ENCODE measurements at places on chromosomes 4 and X.

GRCh38 chr4:3066836-3067400 lies 7.4 kb downstream of the HTT-AS start:
- DNase-seq = no peak
- no peak overlapping the region for H3K27ac ChIP-seq
- H3K36me3 ChIP-seq = no peaks in the 10 kb centered on the region
- no peaks in the 10 kb centered on the region for H3K27me3 ChIP-seq

DNA sequence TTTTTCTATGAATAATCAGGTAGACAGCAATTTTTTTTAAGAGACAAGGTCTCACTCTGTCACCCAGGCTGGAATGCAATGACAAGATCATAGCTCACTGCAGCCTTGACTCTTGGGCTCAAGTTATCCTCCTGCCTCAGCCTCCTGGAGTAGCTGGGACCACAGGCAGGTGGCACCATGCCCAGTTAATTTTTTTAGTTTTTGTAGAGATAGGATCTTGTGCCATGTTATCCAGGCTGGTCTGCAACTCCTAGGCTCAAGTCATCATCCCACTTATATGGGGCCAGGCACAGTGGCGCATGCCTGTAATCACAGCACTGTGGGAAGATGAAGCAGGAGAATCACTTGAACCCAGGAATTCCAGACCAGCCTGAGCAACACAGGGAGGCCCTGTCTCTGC lies 26.8 kb downstream of the AFAP1 start:
- peaks cover 20% of the 10 kb centered on the region for H3K4me1 ChIP-seq
- H3K27me3 ChIP-seq = no peaks in the 10 kb centered on the region
- no peak overlapping the region for H3K27ac ChIP-seq
- H3K4me3 ChIP-seq = no peak overlapping the region
- no peaks in the 10 kb centered on the region for H3K36me3 ChIP-seq

- H3K27ac ChIP-seq = no peak overlapping the region
- H3K4me3 ChIP-seq = no peak overlapping the region
- DNase-seq = no peak
- H3K36me3 ChIP-seq = no peaks in the 10 kb centered on the region
- H3K4me1 ChIP-seq = no peaks in the 10 kb centered on the region
- H3K27me3 ChIP-seq = no peaks in the 10 kb centered on the region
Measured at GRCh38 chr4:15794905-15795304, 16.8 kb downstream of the CD38 start.

DNA sequence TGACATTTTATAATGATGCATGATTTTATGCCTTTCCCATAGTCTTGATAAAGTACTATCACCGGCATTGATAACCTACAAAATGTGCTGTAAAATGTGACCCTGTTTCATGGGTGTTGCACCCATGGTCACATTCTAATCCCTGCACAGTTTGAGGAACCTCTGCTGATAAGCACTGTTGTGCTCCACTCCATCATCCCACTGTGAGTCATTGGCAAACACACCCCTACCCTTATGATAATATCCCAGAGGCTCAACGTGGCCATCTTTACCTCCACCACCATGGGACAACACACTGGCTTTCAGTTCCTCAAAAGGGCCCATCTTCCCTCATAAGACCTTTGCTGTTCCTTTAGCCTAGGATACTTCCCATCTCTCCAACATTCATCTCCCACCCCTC lies 32.0 kb upstream of the SGMS2 start:
- peak; percentile 5 for DNase-seq
- no peak overlapping the region for H3K27ac ChIP-seq
- H3K4me3 ChIP-seq = no peak overlapping the region
- no peaks in the 10 kb centered on the region for H3K4me1 ChIP-seq

- no peak overlapping the region for H3K27ac ChIP-seq
- no peak overlapping the region for H3K4me3 ChIP-seq
- H3K27me3 ChIP-seq = no peaks in the 10 kb centered on the region
- no peaks in the 10 kb centered on the region for H3K4me1 ChIP-seq
- H3K36me3 ChIP-seq = peaks cover 5% of the 10 kb centered on the region
Measured at GRCh38 chrX:7047951-7048350, 99.6 kb upstream of the STS start.

GRCh38 chr4:2087170-2087569 lies 28.0 kb downstream of the NAT8L start:
- H3K4me3 ChIP-seq = no peak overlapping the region
- no peaks in the 10 kb centered on the region for H3K27me3 ChIP-seq
- no peaks in the 10 kb centered on the region for H3K4me1 ChIP-seq
- DNase-seq = peak; percentile 66
- no peak overlapping the region for H3K27ac ChIP-seq

- no peaks in the 10 kb centered on the region for H3K36me3 ChIP-seq
- no peak overlapping the region for H3K27ac ChIP-seq
- H3K4me1 ChIP-seq = no peaks in the 10 kb centered on the region
- no peak overlapping the region for H3K4me3 ChIP-seq
- H3K27me3 ChIP-seq = no peaks in the 10 kb centered on the region
Measured at GRCh38 chrX:99271641-99272040, 1138.4 kb downstream of the PCDH19 start.

DNA sequence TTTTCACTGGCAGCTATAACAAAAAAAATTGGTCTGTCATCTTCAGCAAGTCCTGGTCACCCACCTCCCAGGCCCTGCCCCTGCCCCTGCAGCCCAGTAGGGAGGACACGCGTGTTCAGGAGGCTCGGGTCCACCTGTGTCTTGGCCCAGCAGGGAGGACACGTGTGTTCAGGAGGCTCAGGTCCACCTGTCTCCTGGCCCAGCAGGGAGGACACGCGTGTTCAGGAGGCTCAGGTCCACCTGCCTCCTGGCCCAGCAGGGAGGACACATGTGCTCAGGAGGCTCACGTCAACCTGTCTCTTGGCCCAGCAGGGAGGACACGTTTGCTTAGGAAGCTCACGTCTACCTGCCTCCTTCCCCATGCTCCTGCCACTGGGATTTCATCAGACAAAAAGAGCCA lies 44.9 kb downstream of the HTT-AS start:
- H3K27ac ChIP-seq = no peak overlapping the region
- H3K36me3 ChIP-seq = no peaks in the 10 kb centered on the region
- no peaks in the 10 kb centered on the region for H3K27me3 ChIP-seq
- no peak overlapping the region for H3K4me3 ChIP-seq

DNA sequence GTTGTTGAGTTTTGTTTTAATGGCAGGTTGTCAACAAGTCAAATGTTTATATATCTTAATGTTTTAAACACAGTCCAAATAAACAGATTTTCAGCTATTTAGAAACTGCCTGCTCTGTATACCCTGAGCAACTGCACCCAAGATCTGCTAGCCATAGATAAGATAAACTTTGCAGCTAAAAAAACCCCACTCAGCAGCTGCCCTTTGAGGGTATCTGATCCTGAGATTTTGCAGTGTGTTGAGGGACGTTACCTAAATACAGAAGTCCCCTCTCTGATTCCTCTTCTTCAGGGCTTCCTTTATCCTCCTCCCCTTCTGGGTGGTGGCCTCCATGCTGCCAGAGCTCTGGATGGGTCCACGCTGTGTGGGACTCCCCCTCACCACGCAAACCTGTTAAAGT lies 11.0 kb upstream of the FGG start:
- no peaks in the 10 kb centered on the region for H3K27me3 ChIP-seq
- peaks cover 8% of the 10 kb centered on the region for H3K4me1 ChIP-seq
- no peak overlapping the region for H3K4me3 ChIP-seq

- H3K4me3 ChIP-seq = no peak overlapping the region
- DNase-seq = no peak
- H3K27me3 ChIP-seq = no peaks in the 10 kb centered on the region
- no peak overlapping the region for H3K27ac ChIP-seq
- peaks cover 3% of the 10 kb centered on the region for H3K4me1 ChIP-seq
Measured at GRCh38 chr4:176300565-176300964, 19.2 kb upstream of the SPCS3 start.

- peaks cover 14% of the 10 kb centered on the region for H3K4me1 ChIP-seq
- H3K27ac ChIP-seq = peak overlapping the region; percentile 85
- no peak overlapping the region for H3K4me3 ChIP-seq
- H3K36me3 ChIP-seq = no peaks in the 10 kb centered on the region
- no peaks in the 10 kb centered on the region for H3K27me3 ChIP-seq
Measured at GRCh38 chr4:118398226-118399090, 45.7 kb upstream of the PRSS12 start.

DNA sequence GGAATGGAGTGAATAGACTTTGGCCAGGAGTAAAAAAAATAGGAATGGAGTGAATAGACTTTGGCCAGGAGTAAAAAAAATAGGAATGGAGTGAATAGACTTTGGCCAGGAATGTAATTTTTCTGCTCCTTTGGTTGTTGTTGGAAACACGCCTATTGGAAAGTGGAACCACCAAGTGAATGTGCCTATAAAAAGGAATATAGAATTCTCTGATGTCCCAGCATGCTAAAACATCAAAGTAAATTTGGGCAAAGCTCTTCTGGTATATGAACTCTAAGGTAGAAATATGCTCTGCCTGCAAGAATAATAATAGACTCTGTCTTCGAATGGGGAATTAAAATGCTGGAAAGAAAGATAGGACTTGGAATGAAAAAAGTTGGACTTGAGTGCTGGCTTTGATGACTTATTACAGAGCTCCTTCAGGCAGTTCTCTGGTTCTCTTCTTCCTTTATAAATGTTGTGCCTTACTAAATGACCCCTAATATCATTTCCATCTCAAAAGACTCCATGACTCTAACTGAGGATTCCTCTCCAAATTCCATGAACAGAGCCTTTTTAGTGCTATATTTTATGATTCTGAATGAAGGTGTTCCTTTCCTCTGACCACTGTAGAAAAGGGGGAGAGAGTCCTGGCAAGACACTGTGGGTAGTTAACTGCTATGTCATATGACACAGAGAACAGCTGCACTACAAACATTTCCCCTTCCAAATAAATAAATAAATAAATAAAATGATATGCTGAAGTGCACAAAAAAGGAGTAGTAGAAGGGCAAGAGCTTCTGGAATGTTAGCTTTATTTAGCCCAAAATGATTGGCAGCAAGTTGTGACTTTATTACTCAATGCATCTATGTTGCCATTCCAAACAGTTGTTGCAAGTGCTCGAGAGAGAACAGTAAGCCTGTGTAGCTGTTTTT lies 13.5 kb upstream of the GBA3 start:
- DNase-seq = no peak
- no peak overlapping the region for H3K27ac ChIP-seq

GRCh38 chrX:68758671-68759070 lies 70.2 kb upstream of the EFNB1 start:
- H3K27me3 ChIP-seq = no peaks in the 10 kb centered on the region
- H3K27ac ChIP-seq = no peak overlapping the region
- H3K4me3 ChIP-seq = no peak overlapping the region
- no peaks in the 10 kb centered on the region for H3K4me1 ChIP-seq
- no peaks in the 10 kb centered on the region for H3K36me3 ChIP-seq

GRCh38 chr4:38163216-38164006 lies 203.2 kb downstream of the PTTG2 start:
- no peak for DNase-seq
- no peaks in the 10 kb centered on the region for H3K27me3 ChIP-seq
- H3K4me3 ChIP-seq = no peak overlapping the region

GRCh38 chrX:100410901-100411801 lies 1.1 kb upstream of the PCDH19 start:
- H3K4me3 ChIP-seq = no peak overlapping the region
- H3K4me1 ChIP-seq = peaks cover 8% of the 10 kb centered on the region
- H3K27ac ChIP-seq = no peak overlapping the region
- DNase-seq = no peak
- peaks cover 47% of the 10 kb centered on the region for H3K27me3 ChIP-seq

DNA sequence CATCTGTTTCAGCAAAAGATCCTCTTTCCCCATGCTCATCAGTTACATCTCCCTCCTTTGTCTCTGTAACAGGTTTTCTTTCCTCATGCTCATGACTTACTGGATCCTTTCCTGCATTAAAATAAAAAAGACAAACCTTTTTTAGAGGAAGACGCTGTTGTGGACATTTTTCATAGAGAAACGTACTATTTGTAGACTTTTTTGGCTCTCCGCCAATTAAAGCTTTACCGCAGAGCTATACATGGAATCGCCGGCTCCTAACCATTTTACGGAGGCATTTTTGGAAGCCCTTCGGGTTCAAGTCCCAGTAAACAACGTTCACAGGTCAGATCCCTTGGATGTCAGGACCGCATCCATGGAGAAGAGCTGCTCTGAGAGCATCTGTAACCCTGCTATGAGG lies 1.3 kb downstream of the FAM9C start:
- no peaks in the 10 kb centered on the region for H3K27me3 ChIP-seq
- no peaks in the 10 kb centered on the region for H3K36me3 ChIP-seq
- DNase-seq = no peak

DNA sequence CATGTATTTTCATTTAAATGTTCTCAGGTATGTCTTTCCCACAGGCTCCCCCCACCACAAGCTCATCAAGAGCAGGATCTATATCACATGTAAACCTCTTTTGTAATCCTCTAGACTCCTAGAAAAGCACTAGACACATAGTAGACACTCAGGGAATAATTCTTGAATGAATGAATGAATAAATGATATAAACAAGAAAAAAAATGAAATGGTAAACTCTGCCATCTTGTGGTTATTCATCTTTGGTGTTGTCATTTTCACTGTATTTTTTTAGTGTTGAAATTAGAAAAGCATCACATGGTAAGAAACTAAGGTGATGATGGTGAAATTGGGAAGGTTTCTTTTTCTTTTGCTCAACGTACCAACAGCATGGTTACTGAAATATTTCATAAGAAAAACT lies 34.2 kb upstream of the C1GALT1C1 start:
- H3K27ac ChIP-seq = no peak overlapping the region
- no peaks in the 10 kb centered on the region for H3K4me1 ChIP-seq
- no peaks in the 10 kb centered on the region for H3K27me3 ChIP-seq
- H3K36me3 ChIP-seq = no peaks in the 10 kb centered on the region
- H3K4me3 ChIP-seq = no peak overlapping the region

- DNase-seq = peak; percentile 2
- H3K36me3 ChIP-seq = no peaks in the 10 kb centered on the region
- H3K27me3 ChIP-seq = no peaks in the 10 kb centered on the region
- peak overlapping the region; percentile 93 for H3K27ac ChIP-seq
- H3K4me1 ChIP-seq = peaks cover 14% of the 10 kb centered on the region
Measured at GRCh38 chr4:155603360-155603891, 63.2 kb upstream of the GUCY1A1 start.

DNA sequence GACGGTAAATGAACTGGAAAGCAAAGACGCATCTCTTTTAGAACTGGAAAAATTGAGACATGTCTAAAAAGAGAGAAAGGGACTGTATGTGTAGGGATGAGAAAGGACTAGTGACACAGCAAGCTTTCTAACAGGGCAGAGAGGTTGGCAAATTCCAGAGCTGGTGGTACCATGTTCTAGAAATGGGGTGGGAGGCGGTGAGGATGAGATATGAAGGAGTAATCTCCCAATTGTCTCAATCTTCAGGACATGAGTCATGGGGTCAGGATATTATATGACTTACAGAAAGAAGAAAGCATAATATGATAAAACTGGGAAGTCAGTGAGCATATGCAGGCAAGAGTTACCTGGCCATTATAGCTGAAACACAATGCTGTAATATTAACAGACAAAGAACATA lies 14.2 kb downstream of the TAB3 start:
- H3K36me3 ChIP-seq = no peaks in the 10 kb centered on the region
- no peak overlapping the region for H3K4me3 ChIP-seq
- no peaks in the 10 kb centered on the region for H3K27me3 ChIP-seq
- H3K4me1 ChIP-seq = no peaks in the 10 kb centered on the region
